ENCODE measurements at places on chromosomes 2 and 18. TPM values are rescaled to one million over a fixed set of nuclear protein-coding genes. Genes with fewer than 3 reads are reported as not detected.

The CYTIP gene
- 0.05 TPM for total RNA-seq

The CFAP221 gene
- 0.22 TPM for total RNA-seq

The ZNF512 gene
- total RNA-seq, result 21.0 TPM

The ANKRD53 gene
- 0.28 TPM for total RNA-seq

The FEV gene
- total RNA-seq, result not detected

The KLF11 gene
- total RNA-seq, result 4.3 TPM

The ACMSD gene
- not detected for total RNA-seq

The RAPH1 gene
- 6.5 TPM for total RNA-seq

The ZNF892 gene
- 0.74 TPM for total RNA-seq

The ATF2 gene
- 16.8 TPM for total RNA-seq

The BCL2 gene
- 0.51 TPM for total RNA-seq

The CDH20 gene
- total RNA-seq, result not detected

The CTAGE1 gene
- not detected for total RNA-seq

The DES gene
- 0.47 TPM for total RNA-seq

The KCNS3 gene
- 1.3 TPM for total RNA-seq

The HNMT gene
- 1.1 TPM for total RNA-seq

The C2orf81 gene
- total RNA-seq, result 3.6 TPM

The PARD6G gene
- 1.8 TPM for total RNA-seq

The AQP12A gene
- not detected for total RNA-seq

The CIB4 gene
- 0.42 TPM for total RNA-seq

The FBXO15 gene
- total RNA-seq, result 0.61 TPM

The STK39 gene
- total RNA-seq, result 19.2 TPM

The DTNA gene
- 0.14 TPM for total RNA-seq

The DYNAP gene
- not detected for total RNA-seq

The DSC1 gene
- total RNA-seq, result not detected

The SKA1 gene
- 12.6 TPM for total RNA-seq

The POTEE gene
- 0.09 TPM for total RNA-seq

The RBM43 gene
- 3.0 TPM for total RNA-seq

The TCF7L1 gene
- 11.6 TPM for total RNA-seq
